ENCODE measurements at places on chromosomes 5 and 9.

- no peak for DNase-seq
Measured at GRCh38 chr5:133472829-133473228, 139.5 kb downstream of the FSTL4 start.

- no peak for DNase-seq
Measured at GRCh38 chr5:76813982-76814562, 4.8 kb upstream of the F2RL1 start.

- no peak for DNase-seq
Measured at GRCh38 chr5:95059636-95060035, 225.3 kb downstream of the MCTP1 start.

GRCh38 chr9:92483627-92484545, 1.6 kb upstream of the ASPN start:
- DNase-seq: no peak

GRCh38 chr5:59218424-59219045, 635.7 kb downstream of the RAB3C start:
- no peak for DNase-seq

DNA sequence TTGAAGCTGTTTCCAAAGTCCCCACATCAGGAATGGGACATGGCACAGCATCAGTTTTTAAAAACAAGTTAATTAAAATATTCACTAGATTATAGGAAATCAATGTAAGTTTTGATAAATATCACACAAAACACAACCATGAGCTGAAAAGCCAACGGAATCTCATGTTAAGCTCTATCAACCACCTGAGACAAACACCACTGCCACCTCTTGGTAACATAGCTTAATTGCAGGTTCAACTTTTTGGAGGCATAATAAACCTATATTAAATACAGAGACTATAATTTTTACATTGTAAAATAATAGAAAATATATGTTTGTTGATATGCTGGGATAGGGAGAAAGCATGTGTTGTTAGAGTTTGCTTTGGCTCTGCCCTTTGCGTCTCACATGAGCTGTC, 126.1 kb downstream of the SV2C start:
- no peak for DNase-seq

- no peak for DNase-seq
Measured at GRCh38 chr9:75454043-75454442, 365.7 kb downstream of the OSTF1 start.

DNA sequence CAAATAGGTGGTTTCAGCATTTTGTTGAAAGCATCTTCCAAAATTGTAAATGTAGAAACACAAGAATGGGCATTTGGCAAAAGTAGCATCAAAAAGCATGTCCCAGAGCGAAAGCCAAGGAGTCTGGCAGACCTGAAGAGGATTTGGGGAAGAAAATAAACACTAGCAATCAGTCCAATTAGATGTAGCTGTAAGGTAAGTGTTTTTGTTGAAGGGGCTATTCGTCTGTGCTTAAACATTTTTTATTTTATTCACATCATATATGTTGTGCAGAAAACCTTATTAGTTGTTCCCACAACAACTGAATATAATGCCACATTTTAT, 954.1 kb upstream of the COX7C start:
- no peak for DNase-seq

- DNase-seq: no peak
Measured at GRCh38 chr9:12798066-12798770, 23.4 kb downstream of the LURAP1L start.

- no peak for DNase-seq
Measured at GRCh38 chr5:178462076-178462475, 128.1 kb downstream of the COL23A1 start.

DNA sequence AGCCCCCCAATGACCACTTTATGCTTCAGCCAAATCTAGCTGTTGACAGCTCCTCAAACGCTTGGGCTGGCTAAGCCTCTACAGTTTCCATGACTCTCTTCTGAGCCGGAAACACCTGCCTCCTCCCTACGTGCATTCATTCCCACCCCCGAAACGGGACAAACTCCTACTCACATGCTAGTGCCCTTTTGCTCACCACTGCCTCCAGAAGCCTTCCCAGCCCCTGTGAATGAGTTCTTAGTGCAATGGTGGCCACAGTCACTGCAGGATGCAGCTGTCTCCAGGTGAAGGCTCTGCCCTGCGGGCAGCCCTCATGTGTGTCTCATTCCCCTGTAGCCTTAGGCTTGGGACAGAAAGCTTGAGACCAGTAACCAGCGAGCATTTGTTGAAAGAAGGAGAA, 68.8 kb upstream of the DAB2IP start:
- no peak for DNase-seq

DNA sequence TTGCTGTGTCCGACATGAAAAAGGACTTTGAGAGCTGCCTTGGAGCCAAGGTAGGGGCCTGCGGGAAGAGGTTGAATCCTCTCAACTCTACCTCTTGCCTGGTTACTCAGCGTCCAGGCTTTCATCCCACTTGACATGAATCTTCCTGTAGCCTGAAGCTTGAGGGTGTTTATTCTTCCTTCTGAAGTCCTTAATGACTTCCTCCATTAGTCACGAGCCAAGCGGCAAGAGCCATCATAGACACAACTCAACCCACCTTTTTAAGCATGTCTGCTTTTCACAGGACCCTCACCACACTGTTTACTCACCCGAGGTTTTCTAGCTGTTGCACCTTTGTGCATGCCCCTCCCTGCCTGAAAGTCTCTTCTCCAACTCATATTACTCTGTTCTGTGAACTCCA, 40.2 kb downstream of the ACO1 start:
- no peak for DNase-seq

All from stimulated activated CD8-positive, alpha-beta memory T cell treated with anti-CD3 and anti-CD28 coated beads, Interleukin-2, amount 100 ng/mL, for 48 hours (primary cell).